ENCODE measurements at places on chromosomes 3 and 15.

GRCh38 chr15:55659481-55659880 is 71.3 kb upstream of the PYGO1 start:
- DNase-seq, result no peak

DNA sequence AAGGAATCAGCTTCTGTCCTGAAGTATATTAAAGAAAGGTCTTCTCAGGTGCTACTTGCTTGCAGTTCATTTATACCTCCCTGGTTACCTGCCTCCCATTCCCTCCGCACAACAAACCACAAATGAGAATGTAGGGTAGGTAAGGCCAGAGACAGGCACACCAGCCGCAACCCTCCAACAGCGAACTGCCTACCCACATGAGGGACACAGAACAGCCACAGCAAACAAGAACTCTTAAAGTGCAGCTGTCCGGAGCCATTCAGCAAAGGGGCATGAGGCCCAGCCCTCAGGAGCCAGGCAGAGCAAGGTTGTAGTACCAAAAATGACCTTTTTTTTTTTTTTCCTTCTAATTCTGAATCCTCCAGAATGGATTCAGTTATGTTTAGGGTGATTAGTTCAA is 52.4 kb downstream of the SPSB4 start:
- no peak for DNase-seq

- DNase-seq, result no peak
These were observed 328.3 kb downstream of the OXSM start for GRCh38 chr3:26118165-26118564.

- no peak for DNase-seq
These were observed 113.4 kb upstream of the LRRFIP2 start for GRCh38 chr3:37287776-37288175.

DNA sequence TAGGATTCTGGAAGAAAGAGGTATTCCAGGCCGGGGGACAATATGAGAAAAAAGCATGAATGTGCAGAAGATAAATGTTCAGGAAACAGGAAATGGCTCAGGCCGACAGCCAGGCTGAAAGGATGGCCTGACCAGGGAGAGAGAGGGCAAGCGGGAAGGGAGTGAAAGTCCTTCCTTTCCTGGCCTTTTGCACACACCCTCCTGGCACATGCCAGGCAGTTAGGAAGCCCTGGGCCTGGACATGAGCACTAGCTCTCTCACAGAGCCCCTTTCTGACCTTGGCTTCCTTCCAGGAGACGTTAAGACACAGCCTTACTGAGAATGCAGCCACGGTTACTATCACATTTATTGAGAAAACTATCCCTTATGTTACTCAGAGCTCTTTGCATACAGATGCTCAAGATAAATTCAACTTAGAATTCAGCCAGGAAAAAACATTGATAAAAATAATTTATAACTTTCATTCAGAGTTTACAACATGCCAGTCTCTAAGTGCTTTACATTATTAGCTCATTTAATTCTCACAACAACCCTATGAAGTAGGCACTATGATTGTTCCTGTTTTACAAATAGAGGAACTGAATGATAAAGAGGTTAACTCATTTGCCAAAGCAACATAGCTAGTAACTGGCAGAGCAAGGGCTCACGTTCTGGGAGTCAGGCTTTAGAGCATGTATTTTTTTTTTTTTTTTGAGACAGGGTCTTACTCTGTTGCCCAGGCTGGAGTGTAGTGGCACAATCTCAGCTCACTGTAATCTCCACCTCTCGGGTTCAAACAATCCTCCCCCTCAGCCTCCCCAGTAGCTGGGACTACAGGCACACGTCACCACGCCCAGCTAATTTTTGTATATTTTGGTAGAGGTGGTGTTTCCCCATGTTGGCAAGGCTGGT is 39.4 kb upstream of the SMAD3 start:
- DNase-seq, result peak; percentile 9

- no peak for DNase-seq
These were observed 301.8 kb upstream of the PDZRN3 start for GRCh38 chr3:73926360-73927202.

DNA sequence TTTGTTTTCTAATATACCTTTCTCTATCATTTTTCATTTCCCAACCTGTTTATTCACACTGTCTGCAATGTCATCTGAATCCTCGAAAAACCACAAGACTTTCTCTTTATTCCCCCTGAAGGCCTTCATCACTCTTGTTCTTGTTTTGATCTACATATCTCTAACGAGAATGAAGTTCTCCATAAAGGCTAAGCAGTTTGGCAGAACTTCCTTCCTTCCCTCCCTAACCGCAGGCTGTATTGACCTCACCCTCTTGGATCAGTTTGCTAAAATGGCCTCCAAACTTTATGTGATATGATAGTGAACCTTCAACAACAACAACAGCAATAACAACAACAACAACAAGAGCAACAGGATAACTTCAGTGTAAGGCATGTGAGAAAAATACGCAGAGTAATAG is 392.8 kb downstream of the TIGIT start:
- no peak for DNase-seq

DNA sequence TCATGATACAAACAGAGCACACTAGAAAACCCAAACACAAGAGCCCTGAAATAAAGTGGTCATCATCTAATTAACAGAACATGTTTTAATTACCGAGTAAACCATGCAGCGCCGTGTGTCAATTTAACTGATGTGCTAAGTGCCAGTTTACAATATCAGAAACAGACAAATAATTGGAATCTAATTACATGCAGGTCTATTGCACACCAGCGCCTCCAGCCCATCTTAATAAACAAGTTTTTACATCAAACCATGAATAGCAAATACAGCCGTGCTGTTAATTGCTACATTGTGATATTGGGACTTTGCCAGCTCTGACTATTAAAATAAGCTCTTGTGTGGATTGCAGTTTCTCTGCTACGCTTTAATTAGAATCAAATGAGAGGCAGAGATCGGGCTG is 510.2 kb upstream of the MDFIC2 start:
- peak; percentile 2 for DNase-seq

GRCh38 chr3:58009749-58010535 is 1.7 kb downstream of the FLNB start:
- DNase-seq, result no peak

DNA sequence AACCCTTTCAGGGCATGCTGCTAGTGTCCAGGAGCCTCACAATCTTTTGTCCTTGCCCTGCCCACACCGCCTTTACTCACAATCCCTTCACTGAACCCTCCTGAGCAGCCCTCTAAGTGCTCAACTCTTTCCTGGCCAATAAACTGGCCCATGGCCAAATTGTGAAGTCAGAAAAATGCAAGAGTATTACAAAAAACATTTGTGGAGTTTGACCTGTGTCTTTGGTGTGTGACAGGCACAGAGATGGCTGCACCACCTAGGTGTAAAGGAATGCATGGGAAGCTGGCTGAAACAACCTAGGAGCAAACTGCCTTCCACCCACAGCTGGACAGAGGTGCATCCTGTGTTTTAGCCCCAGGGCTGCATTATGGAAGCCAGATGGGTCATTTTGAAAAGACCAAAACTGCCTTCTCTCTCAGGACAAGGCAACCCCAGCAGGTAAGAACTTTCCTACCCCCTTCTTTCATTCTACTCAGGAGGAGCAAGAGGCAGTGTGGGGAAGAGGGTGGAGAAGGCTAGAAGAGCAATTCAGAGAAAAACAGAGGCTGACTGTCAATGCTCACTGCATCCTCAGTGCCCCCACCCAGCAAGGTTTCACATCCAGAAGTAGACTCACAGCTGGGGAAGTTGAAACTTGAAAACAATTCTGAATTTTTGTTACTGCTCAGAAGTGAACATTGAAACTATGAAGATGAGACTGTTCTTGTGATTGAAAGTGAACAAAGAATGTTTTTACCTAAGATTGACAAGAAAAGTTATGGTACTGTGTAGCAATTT is 78.6 kb downstream of the TRIM42 start:
- DNase-seq, result no peak

DNA sequence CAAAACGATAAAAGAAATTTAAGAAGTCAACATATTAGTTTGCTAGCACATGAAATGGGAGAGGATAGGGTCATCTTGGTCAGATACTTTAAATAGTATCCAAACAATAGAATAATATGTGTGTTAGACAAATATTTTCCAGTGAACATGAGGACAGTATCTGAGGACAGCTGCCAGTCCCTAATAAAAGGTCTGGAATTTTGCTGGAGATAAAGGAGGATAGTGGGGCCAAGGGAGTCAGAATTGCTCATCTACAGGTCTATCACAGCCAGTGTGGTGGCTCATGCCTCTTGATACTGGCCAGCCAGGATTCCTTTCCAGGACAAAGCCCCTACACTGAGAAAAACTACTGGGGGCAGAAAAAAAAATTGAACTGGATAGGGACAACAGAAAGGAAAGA is 74.0 kb downstream of the HERC1 start:
- no peak for DNase-seq

- DNase-seq, result no peak
These were observed 93.1 kb downstream of the TBC1D2B start for GRCh38 chr15:77984446-77984861.

- DNase-seq, result no peak
These were observed 182.7 kb upstream of the DCBLD2 start for GRCh38 chr3:99084156-99084555.

- DNase-seq, result no peak
These were observed 278.6 kb downstream of the NLGN1 start for GRCh38 chr3:173676094-173676493.

DNA sequence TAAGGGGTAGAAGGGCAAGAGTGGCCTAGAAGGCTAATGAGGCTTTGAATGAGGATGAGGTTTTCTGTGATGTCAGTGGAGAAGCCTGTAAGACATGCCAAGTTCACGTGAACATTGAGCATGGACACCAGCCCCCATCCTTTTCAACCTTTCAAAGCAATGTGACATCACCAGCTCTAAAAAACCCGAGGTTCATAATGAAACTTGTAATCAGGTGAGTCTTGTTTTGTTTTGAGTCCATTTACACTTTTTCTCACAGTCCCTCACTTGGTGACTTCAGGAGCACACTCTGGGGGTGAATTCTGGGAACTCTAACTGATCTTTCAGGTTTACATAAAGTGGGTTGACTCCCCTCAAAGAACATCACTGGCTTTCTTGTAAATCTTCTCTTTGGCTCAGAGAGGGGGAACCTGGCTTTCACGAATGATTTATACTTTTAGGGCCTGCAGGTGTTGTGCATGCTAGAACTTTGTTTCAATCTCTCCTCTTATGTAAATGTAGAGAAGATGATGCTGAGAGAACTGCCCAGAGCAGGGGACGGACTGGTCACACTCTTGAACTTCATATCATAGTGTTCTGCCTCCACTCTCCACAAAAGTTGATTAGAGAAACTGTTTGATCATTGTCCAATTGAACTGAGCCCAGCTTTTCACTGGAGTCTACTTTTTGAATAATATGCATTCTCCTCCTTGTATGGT is 224.7 kb upstream of the SATB1 start:
- no peak for DNase-seq

GRCh38 chr3:108152274-108152673 is 61.4 kb upstream of the CD47 start:
- DNase-seq, result no peak

- no peak for DNase-seq
These were observed 55.2 kb downstream of the PGPEP1L start for GRCh38 chr15:98952381-98952803.

Data from NCI-H1092 treated with DMSO at 0.1 percent for 48 hours (cell line).